ENCODE measurements at places on chromosomes 5 and 9. TPM values are rescaled to one million over a fixed set of nuclear protein-coding genes. Genes with fewer than 3 reads are reported as not detected.

DNA sequence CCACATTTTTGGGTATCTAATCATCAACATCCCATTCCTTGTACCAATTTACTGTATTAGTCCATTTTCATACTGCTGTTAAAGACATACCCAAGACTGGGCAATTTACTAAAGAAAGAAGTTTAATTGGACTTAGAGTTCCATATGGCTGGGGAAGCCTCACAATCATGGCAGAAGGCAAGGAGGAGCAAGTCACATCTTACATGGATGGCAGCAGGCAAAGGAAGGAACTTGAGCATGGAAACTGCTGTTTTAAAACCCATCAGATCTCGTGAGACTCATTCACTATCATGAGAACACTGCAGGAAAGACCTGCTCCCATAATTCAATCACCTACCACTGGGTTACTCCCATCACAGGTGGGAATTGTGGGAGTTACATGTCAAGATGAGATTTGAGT is 95.4 kb upstream of the SLCO6A1 start:
- DNase-seq, result no peak

- no peak for DNase-seq
Measured at GRCh38 chr5:73485715-73486114, 12.5 kb upstream of the BTF3 start.

The STKLD1 gene
- 1.1 TPM for total RNA-seq

DNA sequence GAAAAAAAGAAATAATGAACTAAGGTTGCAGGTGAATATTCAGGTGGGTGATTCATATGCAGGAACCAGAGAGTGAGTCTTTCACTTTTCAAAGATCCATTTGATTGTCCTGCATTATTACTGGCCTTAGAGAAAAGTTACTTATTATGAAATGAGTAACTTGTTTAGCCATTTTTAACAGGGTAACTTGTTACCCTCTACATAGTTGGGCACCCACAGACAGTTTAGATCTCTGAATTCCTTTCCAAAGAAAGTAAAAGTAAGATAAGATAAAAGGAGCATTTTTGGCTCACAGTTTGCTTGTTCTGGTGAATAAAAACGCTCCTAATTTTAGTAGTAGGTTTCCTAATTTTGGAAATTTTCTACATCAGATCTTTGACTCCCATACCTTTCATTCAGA is 54.1 kb upstream of the DAB2 start:
- no peak for DNase-seq

The ZMYND19 gene
- total RNA-seq, result 19.7 TPM

The ACTL7A gene
- total RNA-seq, result not detected

DNA sequence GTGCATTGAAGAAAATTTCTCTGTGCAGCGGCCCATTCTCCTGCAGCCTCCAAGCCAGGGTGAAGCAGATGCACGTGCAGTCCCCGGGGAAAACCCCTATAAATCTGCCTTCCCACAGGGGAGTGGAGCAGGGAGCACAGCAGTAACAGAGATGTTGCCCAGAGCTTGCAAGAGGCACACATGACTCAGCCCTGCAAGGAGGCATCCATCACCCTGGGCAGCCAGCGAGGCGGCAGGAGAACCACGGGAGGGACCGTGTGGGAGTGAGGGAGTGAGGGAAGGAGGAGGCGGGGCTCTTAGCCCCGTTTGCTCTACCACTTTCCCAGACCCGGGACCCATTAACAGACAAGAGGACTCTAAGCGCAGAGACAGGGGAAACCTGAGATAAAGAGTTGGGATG is 96.2 kb upstream of the ARAP3 start:
- no peak for DNase-seq

GRCh38 chr5:139960723-139961383 is 82.2 kb downstream of the NRG2 start:
- DNase-seq, result no peak

- DNase-seq, result no peak
Measured at GRCh38 chr5:62115014-62115413, 191.0 kb upstream of the KIF2A start.

DNA sequence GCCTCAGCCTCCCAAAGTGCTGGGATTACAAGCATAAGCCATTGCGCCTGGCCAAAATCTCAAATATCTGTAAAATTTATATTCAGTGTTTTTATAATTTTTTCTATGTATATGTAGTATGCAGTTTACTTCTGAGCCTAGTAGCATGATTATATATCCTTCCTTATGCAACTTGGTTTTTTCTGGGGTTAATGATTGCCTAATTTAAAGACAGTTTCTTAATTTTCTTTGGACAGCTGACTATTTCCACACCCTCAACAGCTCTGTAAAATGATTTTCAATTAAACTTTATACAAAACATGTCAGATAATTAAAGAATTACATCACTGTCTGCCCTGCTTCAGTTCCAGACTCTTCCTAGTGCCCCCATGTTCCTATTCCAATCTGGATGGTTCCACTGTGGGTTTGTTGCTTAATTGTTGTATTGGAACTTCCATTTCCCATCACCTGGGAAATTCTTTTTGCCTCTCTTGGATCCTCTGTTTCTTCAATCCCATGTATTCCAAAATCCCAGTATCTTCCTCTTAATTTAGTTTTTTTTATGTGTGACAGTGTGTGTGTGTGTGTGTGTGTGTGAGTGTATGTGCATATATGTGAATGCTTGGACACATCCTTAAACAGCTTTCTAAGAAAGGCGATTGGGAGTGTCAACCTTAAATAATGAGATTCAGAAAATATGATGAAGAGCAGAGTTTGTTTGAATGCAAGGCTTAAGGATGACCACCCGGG is 53.2 kb downstream of the C5orf22 start:
- DNase-seq, result no peak

GRCh38 chr5:164296603-164297080 is 791.2 kb downstream of the MAT2B start:
- no peak for DNase-seq

DNA sequence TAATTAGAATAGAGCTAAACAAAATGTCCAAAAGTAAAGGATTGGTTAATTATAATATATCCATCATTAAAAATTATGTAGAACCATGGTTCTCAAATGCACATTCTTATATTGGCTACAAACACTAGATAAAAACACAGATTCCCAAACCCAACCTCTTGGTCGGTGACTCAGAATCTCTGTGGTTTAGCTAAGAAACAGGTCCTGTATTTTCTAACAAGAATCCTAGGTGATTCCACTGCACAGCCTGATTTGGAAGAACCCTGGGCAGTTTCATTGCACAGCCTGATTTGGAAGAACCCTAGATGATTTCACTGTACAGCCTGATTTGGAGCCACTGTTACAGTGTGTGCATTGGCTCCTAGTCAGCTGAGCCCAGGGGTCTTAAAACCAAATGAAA is 67.9 kb downstream of the KIAA1958 start:
- no peak for DNase-seq

The FOXD4L3 gene
- 0.38 TPM for total RNA-seq

The GABBR2 gene
- not detected for total RNA-seq

DNA sequence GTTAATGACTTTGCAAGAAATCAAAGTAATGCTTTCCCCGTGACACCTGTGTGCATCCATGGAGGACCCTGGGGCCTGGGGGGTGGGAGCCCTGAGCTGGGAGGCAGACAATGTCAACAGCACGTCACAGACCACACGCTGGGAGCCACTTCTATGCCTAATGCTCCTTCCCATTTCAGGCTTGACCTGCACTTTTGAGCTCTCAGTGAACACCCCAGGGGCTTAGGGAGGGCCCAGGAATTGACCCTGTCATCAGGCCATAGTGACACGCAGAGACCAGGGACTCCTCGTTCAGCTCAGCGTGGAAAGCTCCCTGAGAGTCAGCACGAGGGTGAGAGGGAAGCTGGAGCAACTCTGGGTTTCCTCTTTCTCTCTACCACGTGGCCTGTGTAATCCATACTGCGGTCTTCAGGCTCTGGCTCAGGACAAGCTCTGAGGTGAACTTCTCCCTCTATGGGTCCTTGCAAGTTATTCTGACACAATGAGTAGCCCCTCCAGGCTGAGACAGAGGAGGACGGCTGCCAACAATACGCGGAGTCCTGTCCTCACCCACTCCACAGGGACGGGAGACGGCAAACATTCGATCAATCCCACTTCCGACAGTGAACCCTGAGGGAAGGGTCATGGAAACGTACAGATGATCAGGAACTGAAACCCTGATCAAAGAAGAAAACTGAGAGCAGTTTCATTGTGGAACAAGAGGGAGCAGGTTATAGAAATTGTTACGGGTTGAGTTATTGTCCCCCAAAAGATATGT is 130.8 kb upstream of the IRX4 start:
- no peak for DNase-seq

Measured in T-cell (primary cell).